ENCODE measurements at places on chromosomes 11 and 22.

DNA sequence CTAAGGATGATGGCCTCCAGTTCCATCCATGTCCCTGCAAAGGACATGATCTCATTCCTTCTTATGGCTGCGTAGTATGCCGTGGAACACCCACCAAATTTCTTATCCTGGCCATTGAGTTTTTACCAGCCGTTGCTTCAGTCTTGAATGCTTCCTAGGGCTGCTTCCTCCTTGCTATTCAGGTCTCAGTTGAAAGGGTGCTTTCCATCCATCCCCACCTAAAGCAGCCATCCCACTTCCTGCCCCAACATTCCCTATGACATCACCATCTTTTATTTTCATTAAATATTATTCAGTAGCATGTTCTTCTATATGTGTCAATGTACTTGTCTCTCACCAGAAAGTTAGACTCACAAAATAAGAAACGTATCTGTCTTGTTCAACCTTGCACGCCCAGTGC is 40.7 kb upstream of the SLN start:
- no peak for DNase-seq

- no peak for DNase-seq
These were observed 141.6 kb downstream of the EFCAB6 start for GRCh38 chr22:43670513-43670912.

- no peak for DNase-seq
These were observed 28.8 kb upstream of the SHANK2 start for GRCh38 chr11:71281204-71281603.

- peak; percentile 34 for DNase-seq
These were observed 16.6 kb downstream of the OR8A1 start for GRCh38 chr11:124586238-124586860.

GRCh38 chr11:72439455-72439854 is 5.1 kb upstream of the CLPB start:
- no peak for DNase-seq

- DNase-seq, result no peak
These were observed 17.3 kb downstream of the TRPM5 start for GRCh38 chr11:2426826-2427521.

DNA sequence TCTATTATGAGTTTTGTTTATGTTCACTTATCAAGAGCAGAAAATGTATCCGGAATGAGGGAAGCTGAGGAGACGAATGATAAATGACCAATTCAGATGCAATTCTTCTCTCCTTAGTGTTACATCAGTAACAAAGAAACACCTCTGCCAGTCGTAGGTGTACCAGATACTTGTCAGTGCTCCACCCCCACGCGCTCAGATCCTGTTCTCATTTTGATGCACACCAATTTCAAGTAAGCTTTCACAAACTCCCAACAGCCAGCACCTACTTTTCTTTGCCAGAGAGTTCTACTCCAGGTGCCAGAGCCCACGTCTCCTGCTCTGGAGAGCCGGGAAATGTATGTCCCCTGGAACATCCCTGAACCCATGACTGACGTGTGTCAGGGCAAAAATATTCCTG is 43.7 kb downstream of the OR8B12 start:
- DNase-seq, result no peak

DNA sequence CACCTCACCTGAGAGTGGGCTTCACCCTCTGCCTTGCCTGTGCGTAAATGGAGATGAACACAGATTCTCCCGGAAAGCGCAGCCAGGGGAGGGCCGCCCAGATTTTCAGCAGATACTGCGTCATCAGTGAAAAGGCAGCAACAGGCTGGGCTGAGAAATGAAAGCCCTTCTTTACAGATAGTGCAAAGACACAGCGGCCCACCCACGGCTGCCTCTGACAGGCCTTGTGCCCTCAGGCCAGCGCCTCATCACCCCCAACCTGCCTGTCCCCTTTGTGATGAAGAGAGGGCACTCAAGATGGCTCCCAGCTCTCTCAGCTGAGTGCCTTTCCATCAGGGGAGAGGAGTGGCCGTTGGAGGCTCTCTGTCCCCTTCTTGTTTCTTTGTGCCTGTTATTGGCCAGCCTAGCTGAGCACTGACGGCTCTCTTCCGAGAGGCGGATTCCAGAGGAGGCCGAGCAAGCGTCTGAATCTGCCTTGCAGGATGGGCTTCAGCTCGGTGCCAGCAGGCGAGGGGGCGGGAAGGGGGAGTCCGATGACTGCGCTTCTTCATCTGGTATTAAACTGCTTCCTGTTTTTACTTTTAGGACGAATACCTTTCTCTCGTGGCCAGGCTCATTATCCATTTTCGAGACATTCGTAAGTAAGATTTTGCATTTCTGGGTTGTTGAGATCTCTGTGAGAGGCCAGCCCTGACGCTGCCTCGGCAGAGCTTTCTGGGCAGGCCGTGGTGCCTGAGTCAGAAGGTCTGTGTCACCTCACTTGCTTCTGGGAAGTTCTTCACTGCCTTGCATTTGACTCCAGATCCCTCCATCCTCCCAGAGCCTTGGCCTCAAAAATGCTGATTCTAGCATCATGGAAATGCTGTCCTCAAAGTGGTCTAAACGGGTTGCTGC is 43.7 kb downstream of the MED15 start:
- peak; percentile 45 for DNase-seq

- DNase-seq, result no peak
These were observed 31.4 kb upstream of the AQP11 start for GRCh38 chr11:77558380-77558779.

GRCh38 chr22:31488988-31489617 is 539 bp downstream of the EIF4ENIF1 start:
- DNase-seq, result no peak

DNA sequence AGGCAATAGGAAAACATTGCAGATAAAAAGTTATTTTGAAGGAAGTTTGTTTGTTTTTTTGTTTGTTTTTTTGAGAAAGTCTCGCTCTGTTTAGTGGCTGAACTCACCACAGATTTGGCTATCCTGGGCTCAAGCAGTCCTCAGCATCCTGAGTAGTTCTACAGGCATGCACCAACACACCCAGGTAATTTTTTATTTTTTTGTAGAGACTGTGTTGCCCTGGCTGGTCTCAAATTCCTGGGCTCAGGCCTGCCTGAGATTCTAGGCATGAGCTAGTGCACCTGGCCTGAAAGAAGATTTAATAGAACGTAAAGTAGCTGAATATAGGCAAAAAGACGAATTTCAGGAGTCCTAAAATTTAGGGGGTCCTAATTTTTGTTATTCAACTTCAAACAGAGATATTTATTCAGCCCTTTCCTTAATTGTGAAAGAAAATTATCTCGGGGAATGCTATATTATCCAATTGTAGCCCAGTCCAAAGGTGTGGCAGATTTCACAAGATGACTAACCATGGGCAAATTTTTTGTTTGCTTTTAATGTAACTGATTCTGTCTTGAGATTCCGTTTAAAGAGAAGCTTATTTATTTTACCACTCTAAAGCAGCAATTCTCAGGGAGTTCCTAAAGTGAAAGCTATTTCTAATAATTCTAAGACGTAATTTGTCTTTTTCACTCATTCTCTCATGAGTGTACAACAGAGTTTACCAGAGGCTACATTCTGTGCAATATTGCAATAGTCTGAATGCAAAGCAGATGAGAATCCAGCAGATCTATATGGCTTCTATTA is 940 bp downstream of the IL18 start:
- no peak for DNase-seq

- no peak for DNase-seq
These were observed 21.5 kb downstream of the MYH9 start for GRCh38 chr22:36366291-36366708.

DNA sequence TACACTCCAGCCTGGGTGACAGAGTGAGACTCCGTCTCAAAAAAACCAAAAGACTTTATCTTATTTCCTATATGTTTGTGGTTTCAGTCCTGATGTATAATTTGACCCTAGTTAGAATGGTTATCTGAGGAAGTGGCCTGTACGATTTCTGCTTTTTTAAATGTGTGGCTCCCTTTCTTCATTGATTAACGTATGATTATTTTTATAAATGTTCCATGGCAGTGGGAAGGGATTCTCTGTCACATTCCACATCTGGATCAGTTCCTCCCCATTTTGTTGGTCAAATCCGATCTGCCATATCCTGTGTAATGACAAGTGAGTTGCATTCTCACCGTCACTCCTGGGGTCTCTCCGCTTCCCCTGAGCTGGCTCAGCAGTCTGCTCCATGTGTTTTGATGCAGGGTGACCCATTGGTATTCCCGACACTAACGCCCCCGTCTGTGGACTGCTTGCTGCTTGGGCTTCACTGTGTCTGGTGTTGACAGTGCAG is 20.3 kb downstream of the NEAT1 start:
- no peak for DNase-seq

DNA sequence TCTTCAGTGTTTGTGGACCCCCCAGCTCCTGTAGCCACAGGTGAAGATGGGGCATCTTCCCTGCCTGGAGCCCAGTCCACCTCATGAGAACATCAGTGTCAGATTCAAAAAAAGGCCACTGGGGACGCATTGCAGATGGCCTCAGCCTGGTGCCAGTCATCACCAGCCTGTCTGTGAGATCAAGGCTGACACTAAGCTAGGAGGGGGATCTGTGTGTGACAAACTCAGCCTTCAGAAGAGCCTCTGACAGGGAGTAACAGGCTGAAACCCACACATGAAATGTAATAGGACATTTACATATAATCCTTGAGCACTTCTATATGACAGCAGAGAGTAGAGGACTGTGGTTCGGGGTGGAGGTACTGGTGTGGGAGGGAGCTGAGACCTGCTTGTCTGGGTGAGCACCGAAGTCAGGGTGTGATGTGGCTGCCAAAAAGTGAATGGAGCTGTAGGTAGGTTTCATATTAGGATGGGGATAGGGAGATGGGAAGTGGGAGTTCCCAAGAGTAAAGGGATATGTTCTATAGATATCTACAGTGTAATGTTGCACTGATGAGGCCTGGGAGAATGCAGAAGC is 20.5 kb upstream of the CCDC134 start:
- DNase-seq, result no peak

GRCh38 chr22:24180316-24181087 is 785 bp upstream of the SUSD2 start:
- no peak for DNase-seq

- DNase-seq, result no peak
These were observed 422.4 kb upstream of the CADM1 start for GRCh38 chr11:115926601-115927000.

DNA sequence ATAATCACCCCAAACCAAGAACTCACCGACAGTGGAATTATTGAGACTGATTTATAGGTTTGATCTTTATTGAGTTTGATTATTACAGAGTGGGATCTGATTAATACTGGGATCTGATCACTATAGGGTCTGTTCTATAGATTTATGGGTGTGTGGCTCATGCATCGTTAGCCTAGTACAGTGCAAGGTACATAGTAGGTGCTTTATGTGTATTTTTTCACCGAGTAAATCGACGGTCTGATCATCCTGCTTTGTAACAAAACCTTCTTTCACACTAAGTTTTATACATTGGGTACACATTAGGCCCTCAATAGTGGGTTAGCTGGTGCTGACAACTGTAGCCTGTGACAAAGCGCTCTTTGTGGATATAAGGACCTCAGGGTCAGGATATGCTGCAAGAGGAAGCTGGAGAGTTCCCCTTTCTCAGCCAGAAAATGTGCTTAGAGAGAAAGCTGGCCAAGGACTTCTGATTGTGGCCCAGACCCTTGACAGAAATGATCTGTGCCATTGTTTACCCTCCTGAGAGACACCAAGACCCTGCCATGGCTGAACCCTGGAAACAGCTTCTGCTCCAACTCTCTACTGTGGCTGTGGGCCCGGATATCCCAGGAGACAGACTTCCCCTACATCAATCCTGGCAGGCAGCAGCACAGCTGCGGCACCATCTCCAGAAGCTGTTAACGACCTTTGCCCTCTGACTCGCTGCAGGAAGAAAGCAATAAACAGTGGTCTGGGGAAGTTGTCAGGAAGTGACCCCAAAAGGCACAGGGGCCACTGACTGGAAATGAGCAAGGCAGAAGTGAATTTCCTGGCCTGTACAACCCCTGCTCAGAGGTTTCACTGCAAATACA is 16.1 kb upstream of the TPP1 start:
- no peak for DNase-seq

DNA sequence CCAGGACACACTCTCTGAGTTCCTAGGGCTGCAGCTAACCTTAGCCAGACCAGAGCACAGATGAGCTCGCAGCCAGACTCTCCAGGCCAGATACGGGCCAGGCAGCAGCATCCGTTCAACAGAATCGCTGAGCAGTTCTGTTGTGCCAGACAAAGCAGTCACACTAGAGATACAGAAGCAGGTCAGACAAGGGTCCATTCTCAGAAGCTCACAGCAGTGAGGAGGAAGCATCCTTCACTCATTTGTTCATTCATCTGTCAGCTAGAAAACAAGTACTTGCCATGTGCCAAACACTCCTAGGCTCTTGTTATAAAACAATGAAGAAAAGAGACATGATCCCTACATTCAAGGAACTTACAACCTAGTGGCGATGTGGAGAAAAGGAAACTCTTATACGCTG is 2.6 kb downstream of the LMO2 start:
- no peak for DNase-seq

GRCh38 chr11:8612522-8612921 is 18.5 kb upstream of the STK33 start:
- DNase-seq, result no peak

- DNase-seq, result no peak
These were observed 72.4 kb downstream of the PANX1 start for GRCh38 chr11:94201004-94201465.

- peak; percentile 40 for DNase-seq
These were observed 36.6 kb downstream of the GAS2 start for GRCh38 chr11:22703040-22703439.

DNA sequence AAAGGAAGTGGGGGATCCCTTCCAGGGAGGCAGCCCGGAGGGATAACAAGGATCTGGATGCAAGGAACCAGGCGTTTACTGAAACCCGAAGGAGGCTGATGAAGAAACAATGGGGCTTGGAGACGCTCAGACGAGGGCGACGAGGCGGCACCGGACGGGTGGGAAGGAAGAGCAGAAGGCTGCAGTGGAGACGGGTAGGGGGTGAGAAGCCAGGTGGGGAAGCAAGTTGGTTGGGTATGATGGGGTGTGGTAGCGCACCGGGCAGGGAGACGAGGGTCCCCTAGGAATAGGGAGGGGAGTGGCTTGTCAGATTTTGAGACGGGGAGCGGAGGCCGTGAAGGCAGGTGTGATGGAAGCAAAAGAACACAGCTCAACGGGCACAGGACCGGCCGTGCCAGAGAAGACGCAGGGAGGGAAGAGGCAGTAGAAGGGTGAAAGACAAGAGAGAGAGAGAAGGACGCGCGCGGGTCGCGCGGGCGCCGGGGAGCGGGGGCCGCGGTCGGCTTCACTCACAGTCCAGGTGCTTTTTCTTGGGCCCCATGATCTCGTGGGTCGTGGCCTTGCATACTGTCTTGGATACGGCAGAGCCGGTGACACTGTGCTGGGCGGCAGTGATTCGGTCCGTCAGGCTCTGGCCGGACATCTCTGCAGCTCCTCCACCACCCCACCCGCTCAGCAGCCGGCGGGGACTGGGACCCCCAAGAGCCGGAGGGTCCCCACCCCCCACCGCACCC is 579 bp downstream of the PICALM start:
- peak; percentile 47 for DNase-seq

GRCh38 chr11:129985823-129986222 is 16.8 kb downstream of the PRDM10 start:
- no peak for DNase-seq

- no peak for DNase-seq
These were observed 9.6 kb downstream of the FAM118A start for GRCh38 chr22:45319324-45319685.

- DNase-seq, result no peak
These were observed 20.8 kb downstream of the WNT11 start for GRCh38 chr11:76185511-76185910.
